RWPE2 (cell line): ENCODE measurements at places on chromosomes 16 and 17.
A peak's percentile ranks its signal among the peaks of the same experiment; 100 is the strongest.

- no peaks in the 10 kb centered on the region for H3K27me3 ChIP-seq
- no peak overlapping the region for H3K27ac ChIP-seq
- peaks cover 4% of the 10 kb centered on the region; the same call in 1 of the 2 replicates for H3K36me3 ChIP-seq
- no peaks in the 10 kb centered on the region for H3K4me1 ChIP-seq
Observed at GRCh38 chr16:47150067-47150466, 6.3 kb upstream of the NETO2 start.

GRCh38 chr16:20401475-20402016 lies 3.0 kb downstream of the PDILT start:
- no peak for DNase-seq
- H3K36me3 ChIP-seq, result no peaks in the 10 kb centered on the region
- no peaks in the 10 kb centered on the region for H3K27me3 ChIP-seq

DNA sequence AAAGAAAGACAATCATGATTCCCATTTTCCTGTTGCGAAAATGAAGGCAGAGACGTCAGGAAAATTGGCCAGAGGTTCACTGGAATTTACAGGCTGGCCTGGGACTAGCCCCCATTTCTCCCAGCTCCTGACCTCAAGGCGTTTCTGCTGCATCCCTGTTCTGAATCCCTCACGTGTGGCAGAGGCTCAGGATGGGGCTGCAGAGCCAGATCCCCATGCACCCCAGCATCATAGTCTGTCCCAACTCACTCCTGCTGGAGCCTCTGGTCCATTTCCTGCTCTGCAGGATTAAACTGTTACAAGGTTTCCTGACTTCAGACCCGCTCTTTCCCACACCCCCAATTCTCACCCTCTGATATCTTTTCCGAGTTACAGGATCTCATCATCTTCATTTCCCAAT lies 2.9 kb downstream of the GPRC5B start:
- H3K27me3 ChIP-seq, result peaks cover 27% of the 10 kb centered on the region
- no peak for DNase-seq

- H3K36me3 ChIP-seq, result peaks cover 56% of the 10 kb centered on the region
- no peak for DNase-seq
- no peak overlapping the region for H3K27ac ChIP-seq
Observed at GRCh38 chr17:4064366-4064765, 78.5 kb downstream of the ZZEF1 start.

- no peak for DNase-seq
- no peak overlapping the region for H3K4me3 ChIP-seq
- no peaks in the 10 kb centered on the region for H3K27me3 ChIP-seq
Observed at GRCh38 chr16:8832717-8833105, 35.1 kb downstream of the PMM2 start.

DNA sequence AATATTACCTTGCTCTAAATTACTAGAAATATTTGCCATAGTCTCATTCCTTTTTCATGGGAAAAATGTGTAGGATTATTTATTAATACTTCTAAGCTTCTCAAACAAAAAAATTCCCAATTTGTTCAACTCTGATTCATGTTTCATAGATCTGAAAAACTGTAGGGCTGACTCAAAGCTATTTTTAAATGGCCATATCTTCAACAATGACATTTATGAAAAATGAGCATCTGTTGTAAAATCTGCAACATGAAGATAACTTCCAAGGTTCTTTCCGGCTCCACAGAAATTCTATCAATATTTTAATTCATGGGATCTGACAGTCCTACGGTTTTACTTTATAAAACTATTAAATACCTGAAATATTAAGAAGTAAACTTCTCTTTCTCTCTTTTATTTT lies 192.7 kb upstream of the KCNJ16 start:
- peaks cover 6% of the 10 kb centered on the region for H3K4me1 ChIP-seq
- H3K27me3 ChIP-seq, result no peaks in the 10 kb centered on the region
- no peak overlapping the region for H3K4me3 ChIP-seq

DNA sequence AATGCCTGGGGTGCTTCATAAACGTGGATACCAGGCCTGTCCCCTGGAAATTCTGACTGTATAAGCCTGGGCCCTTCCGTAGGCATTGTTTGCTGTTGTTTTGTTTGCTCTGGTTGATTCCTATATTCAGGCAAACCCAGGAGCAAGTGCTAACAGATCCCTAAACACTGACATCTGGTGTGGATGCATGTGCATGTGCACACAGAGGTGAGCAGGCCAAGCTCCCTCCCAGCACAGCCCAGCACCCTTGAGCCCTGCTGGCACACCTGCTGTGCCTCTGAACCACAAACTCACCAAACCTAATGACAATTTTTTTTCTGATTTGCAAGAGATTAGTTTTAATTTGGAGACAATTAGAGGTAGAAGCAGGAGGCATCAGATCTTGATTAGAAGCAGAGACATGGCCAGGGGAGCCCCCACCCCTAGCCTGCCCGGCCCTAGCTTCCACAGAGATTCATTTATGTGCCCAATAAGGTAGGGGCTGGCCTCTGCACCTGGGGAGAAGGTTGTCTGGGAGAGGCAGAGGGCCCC lies 40.4 kb downstream of the TMEM132E start:
- no peak for DNase-seq
- H3K4me3 ChIP-seq, result no peak overlapping the region
- no peaks in the 10 kb centered on the region for H3K4me1 ChIP-seq
- H3K27me3 ChIP-seq, result peaks cover 21% of the 10 kb centered on the region
- H3K27ac ChIP-seq, result no peak overlapping the region
- no peaks in the 10 kb centered on the region for H3K36me3 ChIP-seq

DNA sequence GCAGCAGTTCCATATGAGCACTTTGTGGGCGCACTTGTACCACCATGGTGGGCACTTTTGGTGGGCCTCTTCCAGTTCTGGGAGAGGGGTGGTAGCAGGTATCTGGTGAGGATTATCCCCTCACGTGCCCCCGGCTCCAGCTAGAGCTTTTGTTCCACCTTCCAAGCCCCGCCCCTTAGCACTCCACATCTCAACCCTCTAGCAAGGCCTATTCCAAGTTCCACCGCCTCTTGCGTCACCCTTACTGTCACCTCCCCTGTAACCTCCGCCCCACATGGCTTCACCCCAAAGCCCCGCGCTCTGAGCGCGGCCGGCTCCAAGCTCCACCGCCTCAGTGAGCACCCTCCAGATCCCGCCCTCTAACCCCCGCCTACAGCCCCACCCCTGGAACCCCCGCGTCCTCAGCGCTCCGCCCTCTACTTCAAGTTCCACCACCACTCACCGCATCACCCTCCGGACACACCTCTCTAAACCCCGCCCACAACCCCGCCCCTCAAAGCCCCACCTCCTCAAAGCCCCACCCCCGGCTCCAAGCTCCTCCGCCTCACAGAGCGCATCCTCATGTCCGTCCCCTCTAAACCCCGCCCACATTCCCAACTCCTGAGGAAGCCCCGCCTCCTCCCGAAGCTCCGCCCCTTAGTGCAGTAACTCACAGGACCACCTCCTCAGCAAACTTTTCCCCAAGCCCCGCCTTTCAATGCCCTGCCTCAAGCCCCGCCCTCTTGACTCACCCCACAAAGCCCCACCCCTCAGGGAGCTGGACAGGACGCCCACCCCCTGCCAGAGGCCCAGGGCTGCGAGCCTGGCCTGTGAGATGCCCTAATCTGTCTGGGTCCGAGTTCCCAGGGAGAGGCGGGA lies 11.1 kb downstream of the SCN4A start:
- no peaks in the 10 kb centered on the region for H3K4me1 ChIP-seq
- no peak for DNase-seq
- no peaks in the 10 kb centered on the region for H3K27me3 ChIP-seq
- no peak overlapping the region for H3K4me3 ChIP-seq
- no peaks in the 10 kb centered on the region for H3K36me3 ChIP-seq

DNA sequence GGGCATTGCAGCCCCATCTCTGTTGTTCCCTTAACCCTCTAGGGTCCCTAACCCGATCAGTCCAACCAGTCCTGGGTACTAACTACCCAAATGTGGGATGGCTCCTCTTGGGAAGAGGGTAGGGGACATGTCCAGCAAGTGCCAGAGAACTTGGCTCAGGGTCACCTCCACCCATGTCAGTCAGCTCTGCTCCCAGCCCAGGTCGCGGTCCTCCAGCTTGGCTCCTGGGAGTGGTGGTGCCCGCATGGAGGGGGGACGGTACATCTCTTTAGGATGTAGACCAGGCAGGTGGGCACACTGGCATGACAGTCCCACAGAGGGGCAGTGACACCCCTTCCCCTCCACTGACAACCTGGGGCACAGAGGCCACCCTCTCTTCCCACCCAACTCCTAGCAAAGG lies 6.0 kb downstream of the TMUB2 start:
- peaks cover 61% of the 10 kb centered on the region for H3K36me3 ChIP-seq
- peak overlapping the region; percentile 14 for H3K27ac ChIP-seq
- no peaks in the 10 kb centered on the region for H3K27me3 ChIP-seq
- peaks cover 5% of the 10 kb centered on the region for H3K4me1 ChIP-seq

- no peak for DNase-seq
- H3K27me3 ChIP-seq, result no peaks in the 10 kb centered on the region
- H3K27ac ChIP-seq, result no peak overlapping the region
Observed at GRCh38 chr16:57513371-57514102, 22.8 kb downstream of the CCDC102A start.

- no peak overlapping the region for H3K4me3 ChIP-seq
- H3K36me3 ChIP-seq, result no peaks in the 10 kb centered on the region
- DNase-seq, result no peak
- H3K27me3 ChIP-seq, result no peaks in the 10 kb centered on the region
- peaks cover 17% of the 10 kb centered on the region for H3K4me1 ChIP-seq
- no peak overlapping the region for H3K27ac ChIP-seq
Observed at GRCh38 chr17:9363440-9364350, 211.9 kb downstream of the STX8 start.

DNA sequence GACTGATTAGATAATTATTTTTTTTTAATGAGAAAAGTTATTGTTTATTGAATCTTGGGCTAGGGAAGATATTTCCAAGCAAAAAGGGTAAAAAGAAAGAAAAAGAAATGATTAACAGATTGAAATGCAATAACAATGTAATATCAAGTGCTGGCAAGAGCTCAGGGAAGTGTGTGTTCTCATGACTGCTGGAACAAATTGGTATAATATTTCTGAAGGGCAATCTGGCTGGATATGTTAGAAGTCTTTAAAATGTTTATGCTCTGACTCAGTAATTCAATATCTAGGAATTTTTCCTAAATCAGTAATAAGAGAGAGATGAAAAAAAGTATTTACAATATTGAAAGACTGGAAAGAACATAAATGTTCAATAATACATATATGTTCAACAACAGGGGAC lies 7.6 kb upstream of the ZNF624 start:
- peaks cover 9% of the 10 kb centered on the region for H3K4me1 ChIP-seq
- H3K36me3 ChIP-seq, result no peaks in the 10 kb centered on the region
- H3K27me3 ChIP-seq, result no peaks in the 10 kb centered on the region
- H3K27ac ChIP-seq, result no peak overlapping the region

DNA sequence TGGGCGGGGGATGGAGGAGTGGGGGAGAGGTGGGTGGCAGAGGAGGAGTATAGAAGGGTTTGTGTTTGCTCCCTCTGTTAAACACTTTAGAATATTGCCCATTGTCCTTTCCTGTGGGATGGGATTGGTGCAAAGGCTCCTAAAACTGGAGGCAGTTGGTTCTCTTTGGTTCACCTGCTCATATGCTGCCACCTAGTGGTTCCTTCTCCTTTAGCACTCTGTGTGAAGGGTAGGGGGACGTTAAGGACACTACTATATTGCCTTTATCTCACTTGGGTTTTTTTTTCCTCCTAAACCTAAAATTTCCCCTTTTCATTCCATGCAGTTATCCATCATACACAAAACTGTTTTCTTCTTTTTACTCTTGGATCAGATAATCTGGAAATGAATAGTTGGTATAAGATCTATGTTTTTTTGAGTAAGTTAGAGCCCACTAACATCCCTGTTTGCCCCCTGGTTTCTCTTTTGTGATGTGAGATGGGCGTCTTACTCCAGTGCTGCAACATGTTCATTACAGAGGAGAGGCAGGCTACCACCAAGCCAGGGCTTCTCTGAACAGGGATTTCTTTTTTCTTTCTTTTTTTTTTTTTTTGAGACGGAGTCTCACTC lies 23.8 kb downstream of the SNX11 start:
- H3K36me3 ChIP-seq, result no peaks in the 10 kb centered on the region
- peaks cover 16% of the 10 kb centered on the region for H3K4me1 ChIP-seq
- DNase-seq, result peak; percentile 19
- no peak overlapping the region for H3K4me3 ChIP-seq
- H3K27me3 ChIP-seq, result no peaks in the 10 kb centered on the region

GRCh38 chr16:14502932-14503741 lies 126.9 kb downstream of the PARN start:
- H3K27me3 ChIP-seq, result no peaks in the 10 kb centered on the region
- no peak for DNase-seq
- peaks cover 53% of the 10 kb centered on the region for H3K4me1 ChIP-seq

DNA sequence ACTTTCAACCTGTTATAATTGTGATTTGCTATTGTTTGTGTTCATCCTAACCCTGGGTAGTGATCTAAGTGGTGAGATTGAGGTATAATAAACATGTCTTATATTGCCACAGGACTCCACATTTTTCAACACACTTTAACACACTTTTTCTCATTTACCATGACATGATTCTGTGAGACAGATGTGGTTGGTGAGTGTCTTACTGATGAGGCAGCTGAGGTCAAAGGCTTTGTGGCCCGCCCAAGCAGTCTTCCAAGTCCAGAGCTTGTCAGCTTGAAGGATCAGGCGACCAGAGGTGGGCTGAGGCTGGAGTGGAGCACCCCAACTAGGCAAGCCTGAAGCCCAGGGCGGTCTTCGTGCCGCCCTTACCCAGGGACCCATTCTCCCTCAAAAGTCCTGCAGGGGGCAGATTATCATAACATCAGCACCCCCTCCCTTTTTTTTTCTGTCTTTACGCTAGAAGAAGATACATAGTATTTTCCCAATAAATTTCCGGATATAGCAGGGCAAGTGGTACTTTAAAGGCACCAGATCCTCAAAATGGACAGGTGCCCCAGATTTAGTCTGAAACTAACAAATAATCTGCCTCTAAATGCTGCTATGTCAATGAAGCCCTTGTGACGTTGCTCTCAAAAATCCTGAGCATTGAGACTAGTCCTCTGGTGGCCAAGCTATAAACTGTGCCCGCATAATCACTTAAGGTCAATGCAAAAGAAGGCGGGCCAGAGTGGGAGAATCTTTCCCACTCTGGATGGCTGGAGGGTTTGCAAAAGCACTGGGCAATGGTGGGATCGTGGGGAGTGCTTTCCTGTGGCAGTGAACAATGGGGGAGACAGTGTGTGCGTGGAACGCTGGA lies 21.1 kb downstream of the KCTD19 start:
- no peaks in the 10 kb centered on the region for H3K27me3 ChIP-seq
- DNase-seq, result no peak

DNA sequence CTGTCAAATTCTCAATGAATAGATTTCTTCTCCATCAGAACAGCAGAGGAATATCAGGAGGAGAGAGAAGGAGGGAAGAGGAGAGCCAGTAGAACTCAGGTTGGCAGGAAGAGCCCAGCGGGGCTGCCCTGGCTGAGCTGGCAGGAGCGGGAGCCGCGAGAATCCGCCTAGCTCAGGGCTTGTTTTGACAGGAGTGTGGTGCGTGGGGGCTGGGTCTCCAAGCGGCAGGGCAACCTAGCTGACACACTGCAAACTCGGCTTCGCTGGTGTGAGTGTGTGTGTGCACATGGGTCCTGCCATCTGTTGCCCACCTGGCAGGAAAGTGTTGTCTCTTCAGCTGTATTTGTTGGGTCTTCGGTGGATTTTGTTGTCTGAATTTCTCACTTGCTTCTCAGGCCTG lies 27.9 kb upstream of the BCAR1 start:
- no peak overlapping the region for H3K4me3 ChIP-seq
- H3K4me1 ChIP-seq, result peaks cover 23% of the 10 kb centered on the region
- H3K27me3 ChIP-seq, result no peaks in the 10 kb centered on the region
- H3K27ac ChIP-seq, result peak overlapping the region; percentile 23

GRCh38 chr17:75720656-75721462 lies at the start of gene ITGB4:
Gene ITGB4 (plus strand): TSS chr17:75721459. CDS start chr17:75724704, 3,245 bp downstream.
- H3K27me3 ChIP-seq, result no peaks in the 10 kb centered on the region
- peaks cover 15% of the 10 kb centered on the region for H3K4me1 ChIP-seq
- peak; percentile 98 for DNase-seq
- peaks cover 44% of the 10 kb centered on the region for H3K36me3 ChIP-seq
- H3K27ac ChIP-seq, result peak within 1 kb of the TSS; percentile 97
